Muscle of leg (tissue), 16 donors: ENCODE measurements at places on chromosomes 5 and 9. TPM values are rescaled to one million over a fixed set of nuclear protein-coding genes. Genes with fewer than 3 reads are reported as not detected.

Gene KLHL3
- total RNA-seq = 3.6 TPM

Gene FOXD4L4
- total RNA-seq = 0.04 TPM

GRCh38 chr9:73565026-73565425 lies 413.4 kb downstream of the ANXA1 start:
- H3K36me3 ChIP-seq = no peaks in the 10 kb centered on the region
- H3K27me3 ChIP-seq = no peaks in the 10 kb centered on the region
- H3K4me3 ChIP-seq = no peak overlapping the region
- H3K4me1 ChIP-seq = no peaks in the 10 kb centered on the region
- no peak overlapping the region for H3K27ac ChIP-seq
- DNase-seq = no peak

DNA sequence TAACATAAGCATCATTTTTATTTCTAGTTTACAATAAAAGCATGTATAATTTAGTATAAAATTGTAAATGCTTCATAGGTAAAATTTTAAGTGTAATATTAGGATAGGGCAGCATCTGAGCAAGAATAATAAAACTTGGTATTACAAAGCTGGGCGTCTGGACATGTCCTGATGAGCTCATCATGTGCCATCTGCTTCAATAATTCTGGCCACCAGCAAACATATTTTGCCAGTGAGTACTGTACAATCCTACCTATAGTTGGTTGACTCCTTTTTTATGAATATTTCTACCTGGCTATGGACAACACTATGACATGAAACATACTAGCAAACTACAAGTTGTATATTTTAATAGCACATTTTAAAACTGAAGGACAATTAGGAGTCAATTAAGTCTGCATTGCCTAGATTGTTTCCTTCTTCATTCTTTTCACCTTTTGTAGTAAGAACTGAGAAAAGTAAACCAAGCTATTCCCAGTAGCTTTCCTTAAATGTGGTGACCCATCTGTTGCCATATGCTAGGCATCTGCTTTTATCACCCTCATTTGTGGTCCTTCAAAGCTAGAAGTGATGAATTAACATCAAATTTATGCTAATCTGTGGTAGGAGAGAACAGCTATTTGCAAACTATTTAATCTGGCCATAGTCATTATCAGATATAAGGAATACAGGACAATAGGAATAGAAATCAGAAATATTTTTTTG lies 23.4 kb downstream of the LURAP1L start:
- H3K4me3 ChIP-seq = no peak overlapping the region
- H3K4me1 ChIP-seq = no peaks in the 10 kb centered on the region
- DNase-seq = no peak
- no peak overlapping the region for H3K27ac ChIP-seq
- H3K36me3 ChIP-seq = no peaks in the 10 kb centered on the region

DNA sequence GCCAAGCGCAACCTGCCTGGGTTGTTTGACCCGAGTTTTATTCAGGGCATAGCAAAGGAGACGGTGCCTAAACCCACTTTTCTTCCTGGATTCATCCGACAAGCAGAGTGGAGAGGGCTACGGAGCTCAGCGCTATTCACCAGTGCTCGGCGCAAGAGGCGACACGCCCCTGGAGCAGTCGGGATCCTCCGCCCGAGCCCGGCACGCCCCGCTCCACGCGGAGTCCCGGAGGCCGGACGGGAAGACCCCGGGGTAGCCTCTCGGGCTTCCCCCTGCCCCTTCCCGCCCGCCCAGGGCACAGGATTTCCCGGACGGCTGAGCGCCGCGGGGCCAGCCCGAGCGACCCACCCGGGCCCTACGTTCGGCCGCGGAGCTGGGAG lies 427 bp downstream of the SERINC5 start:
- peak; percentile 82 for DNase-seq
